ENCODE measurements at places on chromosomes 1 and 21.

DNA sequence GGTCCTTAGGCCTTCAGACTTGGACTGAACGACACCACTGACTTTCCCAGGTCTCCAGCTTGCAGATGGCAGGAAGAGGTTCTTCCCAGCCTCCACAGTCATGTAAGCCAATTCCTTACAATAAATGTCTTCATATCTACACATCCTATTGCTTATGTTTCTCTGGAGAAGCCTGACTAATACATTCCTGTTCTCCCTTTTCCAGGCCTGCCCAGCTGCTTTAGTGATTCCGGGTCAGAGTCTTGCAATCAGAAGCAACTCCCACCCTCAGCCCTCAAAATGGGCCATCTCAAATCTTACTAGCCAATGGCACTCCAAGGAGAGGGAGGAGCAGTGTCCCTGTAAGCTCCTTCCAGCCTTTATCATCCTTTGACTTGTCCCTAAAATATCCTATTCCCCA, 16.4 kb upstream of the CPT2 start:
- DNase-seq: no peak

DNA sequence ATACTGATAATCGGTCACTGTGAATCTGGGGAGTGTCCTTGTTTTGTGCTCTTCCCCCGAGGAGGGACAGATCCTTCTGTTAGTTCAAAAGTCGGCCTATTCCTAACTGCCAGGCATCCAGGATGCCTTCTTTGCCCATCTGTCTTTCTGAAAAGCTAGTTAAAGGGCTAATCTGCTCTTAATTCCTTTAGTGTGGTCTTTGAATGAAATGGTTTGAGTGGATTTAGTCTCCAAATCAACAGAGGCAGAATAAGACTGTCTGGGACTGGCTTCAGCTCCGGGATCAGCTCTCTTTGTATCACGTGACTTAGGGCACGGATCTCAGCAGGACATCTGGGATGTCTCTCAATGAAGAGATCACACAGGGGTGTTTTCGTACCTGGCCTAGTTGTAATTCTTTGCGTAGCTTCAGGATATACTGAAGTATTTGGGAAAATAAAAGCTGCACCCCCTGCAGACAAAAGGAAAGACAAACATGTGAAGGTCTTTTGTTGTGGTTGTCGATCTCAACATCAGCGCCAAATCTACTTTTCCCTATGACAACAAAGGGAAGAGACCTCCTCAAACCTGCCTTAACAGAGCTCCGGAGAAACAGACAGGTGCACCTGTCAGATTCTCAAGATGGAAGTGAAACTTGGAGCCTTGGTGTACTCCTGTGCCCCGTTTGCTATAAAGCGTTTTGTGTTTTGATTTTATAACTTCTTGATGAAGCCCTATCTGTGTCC, 97.9 kb downstream of the ERG start:
- DNase-seq: no peak

GRCh38 chr1:198147216-198147615, 9.6 kb upstream of the NEK7 start:
- DNase-seq: no peak

GRCh38 chr1:57843760-57844159, 419.9 kb upstream of the DAB1 start:
- DNase-seq: no peak

DNA sequence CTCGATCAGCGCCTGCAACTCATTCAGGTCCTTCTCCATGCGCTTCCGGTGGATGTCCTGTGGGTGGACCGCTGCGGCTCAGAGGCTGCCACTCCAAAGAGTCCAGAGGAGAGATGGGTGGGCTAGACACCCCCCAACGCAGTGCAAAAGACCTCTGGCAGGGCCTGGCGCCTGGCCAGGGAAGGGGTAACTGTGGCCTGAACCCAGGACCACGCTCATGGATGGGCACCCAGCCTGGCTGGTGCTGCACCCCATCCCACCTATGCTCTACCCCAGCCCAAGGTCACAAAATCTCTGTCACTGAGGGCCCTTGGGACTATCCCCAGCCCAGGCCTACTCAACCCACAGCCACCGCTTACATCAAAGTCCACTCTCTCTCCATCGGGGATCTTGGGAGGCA, 12.2 kb downstream of the TNNT2 start:
- no peak for DNase-seq

- DNase-seq: no peak
These were observed 29.0 kb downstream of the DUSP10 start for GRCh38 chr1:221712776-221713431.

DNA sequence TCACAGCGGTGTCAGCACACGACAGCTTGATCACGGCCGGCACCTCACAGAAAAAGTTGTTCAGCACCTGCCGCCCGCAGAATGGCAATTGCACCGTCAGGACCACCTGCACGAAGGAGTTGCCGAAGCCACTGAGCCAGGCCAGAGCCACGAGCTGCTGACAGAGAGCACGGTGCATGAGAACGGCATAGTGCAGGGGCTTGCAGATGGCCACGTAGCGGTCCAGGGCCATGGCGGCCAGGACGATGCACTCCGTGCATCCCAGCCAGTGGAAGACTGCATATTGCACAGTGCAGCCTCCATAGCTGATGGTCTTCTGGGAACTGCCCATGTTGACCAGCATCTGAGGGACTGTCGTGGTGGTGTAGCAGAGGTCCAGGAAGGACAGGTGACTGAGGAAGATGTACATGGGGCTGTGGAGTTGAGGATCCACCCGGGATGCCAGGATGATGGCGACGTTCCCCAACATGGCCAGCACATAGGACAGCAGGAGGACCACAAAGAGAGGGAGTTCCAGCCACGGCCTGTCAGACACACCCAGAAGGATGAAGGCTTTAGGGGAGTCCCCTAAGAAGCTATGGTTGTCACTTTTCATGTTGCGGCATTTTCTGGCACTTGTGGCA, 6.4 kb downstream of the OR2B11 start:
- DNase-seq: no peak

DNA sequence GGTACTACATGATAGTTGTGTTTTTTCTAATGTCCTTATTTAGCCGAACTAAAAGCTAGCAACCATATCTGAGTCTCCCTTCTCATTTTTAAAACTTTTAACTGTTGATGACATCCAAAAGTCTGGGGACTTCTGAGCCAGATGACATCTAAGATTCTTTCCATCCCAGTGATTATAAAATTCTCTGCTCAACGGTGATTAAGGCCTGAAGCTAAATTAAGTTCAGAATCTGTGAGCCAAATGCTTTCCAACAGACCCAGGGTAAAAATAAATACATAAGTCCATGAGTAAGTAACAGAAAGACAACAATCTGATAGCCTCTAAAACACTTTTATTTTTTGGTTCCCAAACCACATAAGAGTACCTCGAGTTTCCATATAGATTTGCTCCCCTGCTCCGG, 13.1 kb upstream of the PTP4A2 start:
- DNase-seq: no peak

DNA sequence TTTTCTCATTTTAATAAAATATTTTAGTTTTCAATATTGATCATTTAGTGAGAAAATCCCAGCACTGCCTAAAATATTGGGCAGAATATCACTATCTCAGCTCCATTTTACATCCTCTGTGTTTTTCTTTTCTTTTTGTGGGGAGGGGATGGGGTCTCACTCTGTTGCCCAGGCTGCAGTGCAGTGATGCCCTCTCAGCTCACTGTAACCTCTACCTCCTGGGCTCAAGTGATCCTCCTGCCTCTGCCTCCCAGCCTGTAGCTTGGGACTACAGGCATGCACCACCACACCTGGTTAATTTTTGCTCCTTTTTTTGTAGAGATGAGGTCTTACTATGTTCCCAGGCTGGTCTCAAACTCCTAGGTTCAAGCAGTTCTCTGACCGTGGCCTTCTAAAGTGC, 76.1 kb downstream of the SLC25A24 start:
- DNase-seq: no peak

GRCh38 chr1:159554261-159554660, 18.5 kb upstream of the OR10J5 start:
- no peak for DNase-seq

DNA sequence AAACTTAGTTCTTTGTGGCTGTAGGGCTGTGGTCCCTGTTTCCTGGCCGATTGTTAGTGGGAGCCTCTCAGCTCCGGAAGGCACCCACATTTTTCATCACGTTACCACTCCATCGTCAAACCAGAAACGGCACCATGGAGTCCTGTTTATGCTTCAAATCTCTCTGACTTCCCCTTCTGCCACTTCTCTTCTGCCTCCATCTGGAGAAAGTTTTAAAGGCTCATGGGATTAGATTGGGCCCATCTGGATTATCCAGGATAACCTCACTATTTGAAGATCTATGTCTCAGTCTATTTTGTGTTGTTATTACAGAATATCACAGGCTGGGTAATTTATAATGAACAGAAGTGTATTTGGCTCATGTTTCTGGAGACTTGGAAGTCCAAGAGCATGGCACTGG, 19.3 kb upstream of the IL22RA1 start:
- no peak for DNase-seq

GRCh38 chr1:208520438-208521099, 276.4 kb upstream of the PLXNA2 start:
- no peak for DNase-seq

- peak; percentile 32 for DNase-seq
These were observed 141.1 kb upstream of the IRF2BP2 start for GRCh38 chr1:234750922-234751627.

GRCh38 chr1:62336995-62337705, 17.9 kb upstream of the KANK4 start:
- no peak for DNase-seq

DNA sequence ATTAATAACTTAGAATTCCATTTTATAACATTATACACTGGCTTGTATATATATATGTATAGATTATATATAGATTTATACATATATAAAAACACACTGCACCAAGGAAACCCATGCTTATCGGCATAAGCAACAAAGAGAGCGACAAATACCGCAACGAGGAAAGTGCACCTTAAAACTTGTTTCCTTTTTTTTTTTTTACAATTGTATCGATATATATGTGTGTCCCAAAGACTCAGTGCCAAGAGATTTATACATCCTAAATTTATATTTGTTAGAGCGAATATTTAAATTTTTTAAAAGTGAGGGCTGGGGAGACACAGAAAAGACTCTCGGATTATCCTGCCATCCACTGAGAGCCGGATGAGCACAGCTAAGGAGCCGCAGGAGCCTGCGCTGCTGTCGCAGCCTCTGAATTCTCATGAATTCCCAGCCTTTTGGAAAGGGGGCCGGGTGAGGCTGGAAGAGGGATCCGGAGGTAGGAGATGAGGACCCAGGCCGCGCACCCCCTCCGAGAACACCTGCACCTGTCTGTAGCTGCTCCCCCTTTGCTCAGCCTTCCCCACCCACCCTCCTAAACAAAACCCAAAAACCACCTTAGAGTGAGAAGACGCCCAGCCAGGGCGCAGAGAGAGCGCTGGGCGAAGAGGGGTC, 5.2 kb downstream of the DMRTA2 start:
- DNase-seq: no peak

DNA sequence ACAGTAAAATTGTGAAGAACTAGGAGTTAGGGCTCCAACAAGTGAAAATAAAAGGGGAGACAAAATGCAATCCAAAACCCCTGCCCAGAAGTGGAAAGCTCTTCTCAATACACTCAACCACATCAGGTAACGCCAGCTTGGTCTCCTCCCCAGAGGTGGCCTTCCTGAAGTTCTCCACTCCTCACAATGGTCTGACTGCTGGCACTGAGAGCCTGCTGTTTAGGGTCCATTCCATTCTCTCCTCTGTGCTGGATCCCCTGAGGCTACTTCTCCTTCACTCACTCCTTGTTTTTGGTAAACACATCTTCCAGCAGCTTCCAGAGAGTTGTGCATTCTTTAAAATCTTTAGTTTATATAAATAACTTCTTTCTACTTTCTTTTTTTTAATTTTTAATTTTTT, 189.5 kb downstream of the KCNT2 start:
- no peak for DNase-seq

DNA sequence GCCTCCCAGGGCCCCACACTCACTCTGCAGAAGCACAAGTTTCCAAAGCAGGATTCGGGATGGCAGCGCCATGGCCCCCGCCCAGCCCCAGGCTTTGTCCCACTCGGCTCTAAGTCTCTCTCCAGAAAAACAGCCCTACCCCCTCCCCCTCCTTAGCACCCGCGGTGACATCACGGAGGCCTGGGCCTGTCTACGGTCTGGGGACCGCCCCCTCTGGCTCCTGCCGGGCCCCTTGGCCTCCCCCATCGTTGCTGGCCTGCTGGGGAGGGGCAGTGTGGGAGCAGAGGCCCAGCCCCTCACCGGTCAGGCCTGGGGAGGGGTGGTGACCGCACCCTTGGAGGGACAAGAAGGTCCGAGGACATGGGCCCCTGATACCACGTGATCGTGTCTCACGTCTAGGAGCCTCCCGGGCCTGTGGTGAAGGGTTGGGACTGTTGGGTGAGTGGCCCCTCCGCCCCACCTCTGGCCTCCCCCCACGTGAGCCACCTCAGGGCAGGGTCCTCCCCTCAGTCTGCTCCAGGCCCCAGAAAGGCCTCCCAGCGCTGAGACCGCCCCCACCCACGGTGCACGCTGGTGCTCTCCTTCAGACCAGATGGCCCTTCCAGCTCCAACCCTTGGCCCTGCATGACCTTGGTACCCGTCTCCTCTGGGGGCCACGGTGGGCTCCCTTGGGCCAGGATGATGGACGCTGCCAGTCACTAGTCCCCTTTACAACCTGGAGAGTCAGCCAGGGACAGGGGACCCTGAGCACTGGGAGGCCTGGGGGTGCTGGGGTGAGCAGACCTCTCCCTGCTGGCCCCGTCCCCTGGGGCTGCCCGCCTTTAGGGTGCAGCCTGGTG, at the start of gene MXRA8:
Gene MXRA8, minus strand, starts transcription at position 123 of the 839 bp plus-strand sequence. Its CDS starts 51 bp downstream, at position 72.
- no peak for DNase-seq

DNA sequence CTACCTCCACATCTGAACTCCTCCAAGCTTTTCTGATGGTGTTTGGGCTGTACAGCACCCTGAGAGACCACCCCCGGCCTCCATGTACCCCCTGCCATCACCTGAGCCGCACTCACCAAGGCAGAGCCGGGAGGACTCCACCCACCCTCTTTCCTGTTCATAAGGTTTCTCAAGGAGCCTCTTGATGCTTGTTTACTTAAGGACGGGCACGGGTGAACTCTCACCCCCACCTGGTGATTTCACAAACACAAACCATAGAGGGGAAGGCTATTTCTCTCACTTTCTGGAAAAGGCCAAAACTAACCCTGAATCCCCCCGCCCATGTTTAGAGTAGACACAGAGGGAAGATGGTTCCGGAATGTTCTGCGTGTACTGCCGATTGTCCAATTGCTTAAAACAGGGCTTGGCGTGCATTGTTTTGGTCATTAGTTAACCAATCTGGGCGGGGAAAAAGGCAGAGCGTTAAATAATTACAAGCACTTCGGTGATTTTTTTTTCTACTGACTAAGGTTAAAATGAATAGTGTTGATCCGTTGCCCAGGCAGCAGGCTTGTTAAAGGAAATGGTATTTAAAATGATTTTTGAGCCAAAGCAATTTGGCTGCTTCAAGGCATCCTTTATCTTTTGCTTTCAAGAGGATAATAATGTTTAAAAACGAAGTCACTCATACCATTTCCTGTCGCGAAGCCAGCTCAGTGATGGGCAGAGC, 279.8 kb upstream of the VAMP3 start:
- DNase-seq: no peak

Data from occipital lobe (tissue), 3 donors.